ENCODE measurements at places on chromosomes 3 and 15.

- no peak for DNase-seq
Measured at GRCh38 chr15:81915990-81916389, 129.8 kb downstream of the MEX3B start.

GRCh38 chr15:58830556-58830955, 59.5 kb downstream of the MINDY2 start:
- no peak for DNase-seq

GRCh38 chr3:61562721-61563312, 1.4 kb downstream of the PTPRG start:
- peak; percentile 18 for DNase-seq

- DNase-seq, result no peak
Measured at GRCh38 chr3:11991751-11992150, 12.4 kb upstream of the SYN2 start.

- DNase-seq, result no peak
Measured at GRCh38 chr3:163722405-163722804, 1355.9 kb downstream of the SI start.

DNA sequence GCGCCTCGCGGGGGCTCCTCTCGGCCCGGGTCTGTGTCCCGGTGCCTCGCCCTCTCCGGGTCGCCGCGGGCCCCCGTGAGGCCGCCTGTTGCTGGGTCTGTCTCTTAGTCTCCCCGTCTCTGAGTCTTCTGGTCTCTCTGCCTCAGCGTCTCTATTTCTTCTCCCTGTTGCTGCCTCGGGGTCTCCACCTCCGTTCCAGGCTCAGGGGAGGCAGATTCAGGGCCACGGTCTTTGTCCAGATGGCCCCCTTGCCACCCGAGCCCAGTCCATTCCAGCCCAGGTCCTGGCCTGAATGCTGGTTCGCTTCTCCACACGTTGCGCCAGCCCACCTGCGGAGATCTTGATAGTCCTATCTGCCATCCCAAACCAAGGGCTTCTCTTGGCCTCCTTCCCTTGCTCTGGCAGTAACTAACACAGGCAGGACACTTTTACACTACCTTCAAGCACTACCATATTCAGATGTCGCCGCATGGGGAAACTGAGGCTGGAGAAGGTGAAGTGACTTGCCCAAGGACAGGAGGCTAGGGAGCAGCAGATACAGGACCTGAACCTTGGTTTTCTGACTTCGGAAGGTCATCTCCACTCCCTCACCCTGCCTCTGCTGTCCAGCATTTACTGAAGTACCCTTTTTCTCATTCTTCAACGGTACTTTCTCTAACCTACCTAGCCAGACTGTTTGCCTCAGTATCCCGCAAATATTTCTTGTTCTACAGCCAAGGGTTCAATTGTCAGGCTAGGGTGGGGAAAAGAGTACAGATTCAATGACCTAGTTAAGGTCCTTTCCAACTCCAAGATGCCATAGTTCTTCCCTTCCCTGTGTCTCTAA, 616 bp upstream of the IGDCC4 start:
- DNase-seq, result no peak

GRCh38 chr15:68794863-68795262, 25.8 kb downstream of the ANP32A start:
- no peak for DNase-seq

- DNase-seq, result no peak
Measured at GRCh38 chr15:60297047-60297446, 100.7 kb downstream of the ANXA2 start.

- DNase-seq, result no peak
Measured at GRCh38 chr15:101306341-101307047, 11.4 kb upstream of the SNRPA1 start.

GRCh38 chr3:113546414-113546893, 14.1 kb downstream of the SIDT1 start:
- no peak for DNase-seq

- DNase-seq, result no peak
Measured at GRCh38 chr3:13115576-13115910, 42.3 kb upstream of the IQSEC1 start.

GRCh38 chr3:63193647-63194046, 84.5 kb upstream of the SYNPR start:
- DNase-seq, result no peak
